ENCODE measurements at places on chromosomes 12 and 14.

DNA sequence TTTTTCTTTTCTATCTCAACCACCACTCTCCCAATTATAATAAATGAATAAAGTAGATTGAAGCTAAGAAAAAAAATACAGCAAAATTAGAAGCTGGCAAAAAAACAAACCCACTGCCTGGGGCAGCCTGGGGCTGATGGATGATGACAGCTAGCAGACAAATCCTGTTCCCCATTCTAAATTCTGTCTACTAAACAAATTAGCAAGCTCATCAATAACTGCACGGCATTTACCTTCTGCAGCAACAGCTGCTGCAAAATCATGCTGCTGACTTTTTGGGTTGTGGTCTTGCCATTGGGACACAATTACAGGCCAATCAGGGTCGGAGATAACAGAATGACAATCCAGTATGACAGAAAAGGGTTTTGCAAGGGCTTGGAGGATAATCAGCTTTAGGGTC is 443.6 kb upstream of the SOX5 start:
- DNase-seq = no peak

- peak; percentile 57 for DNase-seq
Measured at GRCh38 chr14:96363751-96364336, 518 bp downstream of the GSKIP start.

DNA sequence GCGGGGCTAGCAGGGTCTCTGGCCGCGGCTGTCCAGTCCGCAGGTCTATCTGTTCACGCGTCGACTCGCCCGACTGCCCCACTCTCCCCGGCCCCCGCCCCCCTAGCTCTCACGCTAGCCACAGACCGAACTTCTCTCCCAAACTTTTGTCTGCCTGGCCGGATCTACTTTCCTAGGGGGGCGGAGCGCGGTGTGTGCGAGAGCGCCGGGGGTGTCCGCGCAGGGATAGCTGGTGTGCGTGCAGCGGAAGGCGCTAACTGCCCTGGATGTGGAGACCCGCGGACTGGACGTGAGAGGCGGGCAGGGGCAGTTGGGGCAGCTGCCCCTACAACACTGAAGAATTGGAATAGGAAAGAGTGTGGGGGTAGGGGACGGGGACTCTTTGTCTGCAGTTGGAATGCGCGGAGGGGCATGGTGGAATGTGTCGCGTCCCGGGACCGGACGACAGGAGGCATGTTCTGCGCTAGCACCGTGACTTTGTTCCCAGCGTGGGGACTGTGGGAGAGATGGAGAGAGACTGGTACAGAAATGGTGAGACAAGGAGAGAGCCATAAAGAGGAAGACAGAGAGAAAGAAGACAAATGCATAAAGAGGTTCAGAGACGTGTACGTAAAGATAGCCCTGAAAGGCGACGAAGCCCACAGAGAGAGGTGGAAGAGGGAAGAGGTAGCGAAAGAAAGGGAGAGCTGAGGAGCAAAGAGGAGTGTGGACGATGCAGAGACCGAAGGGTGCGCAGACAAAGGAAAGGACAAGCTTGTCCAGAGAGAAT is at the start of gene AJUBA:
TSS of gene AJUBA (minus strand) at position 75 of the 769 bp plus-strand sequence. CDS start 285 bp downstream, outside the sequence.
- DNase-seq = no peak

- no peak for DNase-seq
Measured at GRCh38 chr14:75824318-75824717, 157.5 kb downstream of the TGFB3 start.

DNA sequence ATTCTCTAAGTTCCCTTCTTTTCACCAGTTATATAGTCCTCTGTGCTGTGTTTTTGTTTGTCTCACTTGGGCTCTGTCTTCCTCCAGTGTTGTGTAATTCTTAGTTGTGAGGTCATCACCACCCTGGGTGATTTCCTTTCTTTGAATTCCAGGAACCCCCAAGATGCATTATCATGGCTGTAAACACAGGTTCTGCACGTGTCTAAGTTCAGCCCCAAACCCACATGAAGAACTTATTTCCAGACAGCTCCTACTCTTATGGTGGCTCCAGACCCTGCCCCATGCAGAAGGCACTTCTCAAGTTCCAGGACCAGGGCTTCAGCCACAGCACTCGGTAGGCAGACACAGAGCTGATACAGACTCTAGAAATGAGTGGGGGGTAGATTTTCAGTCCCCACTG is 560.5 kb downstream of the BCL11B start:
- no peak for DNase-seq

GRCh38 chr12:4107436-4107878 is 166.1 kb upstream of the CCND2 start:
- no peak for DNase-seq

DNA sequence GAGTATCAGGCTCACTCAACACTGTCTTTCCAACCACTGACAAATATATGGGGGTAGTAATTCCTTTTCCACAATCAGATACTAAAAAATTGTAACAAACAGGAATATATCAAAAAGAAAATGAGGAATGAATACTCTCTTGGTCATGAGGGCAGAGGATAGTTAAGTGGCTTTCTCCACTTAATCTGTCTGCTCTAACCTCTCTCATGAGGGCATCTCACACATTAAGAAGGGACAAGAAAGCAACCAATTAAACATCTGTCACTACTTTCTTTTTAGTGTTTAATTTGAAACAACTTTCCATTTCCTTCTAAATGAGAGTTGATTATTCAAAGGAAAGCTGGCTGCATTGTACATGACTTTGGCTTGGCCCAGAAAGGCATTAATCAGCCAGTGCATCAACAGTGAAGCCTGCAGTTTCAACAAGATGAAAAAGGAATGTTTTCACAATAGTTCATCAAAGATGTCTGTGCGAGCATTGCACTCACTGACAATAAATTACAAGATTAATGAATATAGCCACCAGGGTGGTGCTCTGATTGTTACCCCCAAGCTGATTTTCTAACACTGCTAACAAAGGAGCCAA is 142.0 kb downstream of the SEC23A start:
- DNase-seq = no peak

DNA sequence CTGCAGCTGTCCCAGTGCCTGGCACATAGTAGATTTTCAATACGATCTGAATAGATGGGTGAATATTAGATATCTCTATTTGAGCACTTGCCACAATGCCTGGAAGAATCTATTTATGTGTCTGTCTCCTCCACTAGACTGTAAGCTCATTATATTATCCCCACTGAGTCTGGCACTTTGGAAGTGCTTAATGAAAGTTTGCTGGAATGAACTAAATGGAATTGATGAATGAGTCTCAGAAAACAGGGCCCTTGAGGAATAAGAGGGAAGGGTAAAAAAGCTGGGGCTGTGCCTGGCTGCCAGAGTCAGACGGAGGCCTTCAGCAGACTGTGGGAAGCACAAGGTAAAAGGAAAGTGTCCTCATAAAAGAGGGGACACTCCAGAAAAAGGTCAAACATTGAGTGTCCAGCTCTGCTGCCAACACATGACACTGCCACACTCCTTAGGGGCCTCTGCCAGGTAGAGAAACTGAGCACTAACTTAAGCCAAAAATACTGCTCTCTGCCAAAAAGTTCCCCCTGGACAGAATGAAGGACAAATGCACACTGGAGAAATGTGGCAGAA is 39.3 kb downstream of the GLT8D2 start:
- no peak for DNase-seq

- DNase-seq = no peak
Measured at GRCh38 chr12:89965993-89966392, 257.4 kb upstream of the ATP2B1 start.

Measured in nucleus accumbens (tissue), 56 donors.